Activated CD8-positive, alpha-beta memory T cell treated with anti-CD3 and anti-CD28 coated beads for 4 hours (primary cell): ENCODE measurements at places on chromosomes 2 and 18.

- DNase-seq: no peak
These were observed 49.7 kb downstream of the CD28 start for GRCh38 chr2:203756161-203756560.

DNA sequence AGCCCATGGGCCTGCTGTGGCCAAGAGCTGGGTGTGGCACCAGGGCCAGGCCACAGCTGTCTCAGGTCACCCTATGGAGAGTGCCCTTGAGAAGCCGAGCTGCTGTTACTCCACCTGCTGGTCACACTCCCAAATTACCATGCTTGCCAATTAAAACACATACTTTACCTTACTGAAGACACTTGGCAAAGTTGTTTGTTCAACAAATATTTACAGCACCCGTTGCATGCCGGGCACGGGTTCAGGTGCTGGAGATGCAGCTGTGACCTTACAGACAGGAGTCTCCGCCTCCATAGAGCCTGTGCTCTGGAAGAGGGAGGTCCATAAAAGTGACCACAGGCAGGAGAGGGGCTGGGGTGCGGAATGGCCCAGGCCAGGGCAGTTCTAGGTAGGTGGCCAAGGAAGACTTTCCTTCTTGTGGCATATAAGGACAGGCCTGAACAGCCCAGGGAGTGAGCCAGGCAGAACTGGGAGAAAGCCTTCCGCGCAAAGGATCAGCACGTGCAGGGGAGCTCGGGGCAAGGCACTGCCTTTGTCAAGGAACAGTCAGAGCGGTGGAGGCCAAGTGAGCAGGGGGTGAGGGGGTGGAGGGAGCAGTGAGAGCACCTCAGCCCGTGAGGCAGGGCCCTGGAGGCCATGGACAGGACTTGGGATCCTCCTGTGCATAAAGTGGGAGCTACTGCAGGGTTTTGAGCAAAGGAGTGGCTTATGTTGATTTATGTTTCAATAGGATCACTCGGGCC, 23.6 kb upstream of the RBM44 start:
- no peak for DNase-seq

DNA sequence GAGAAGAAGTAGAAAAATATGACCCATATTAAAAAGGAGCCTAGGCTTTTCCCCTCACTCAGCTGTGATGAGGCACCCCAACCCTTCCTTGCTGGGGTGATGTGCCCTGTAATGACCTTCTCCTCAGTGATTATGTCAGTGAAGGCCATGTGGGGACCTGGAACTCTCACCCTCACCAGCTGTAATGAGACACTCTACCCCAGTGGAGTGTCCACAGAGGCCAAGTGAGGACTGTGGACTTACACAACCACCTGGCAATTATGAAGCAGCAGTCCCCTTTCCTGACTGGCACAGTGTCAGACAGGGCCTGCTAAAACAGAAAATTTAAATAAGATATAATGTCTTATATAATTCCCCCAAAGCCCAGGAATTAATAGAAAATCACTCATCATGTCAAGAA, 54.2 kb downstream of the SEMA4F start:
- no peak for DNase-seq

- DNase-seq: no peak
These were observed 185.9 kb upstream of the CCDC150 start for GRCh38 chr2:196453613-196454047.

DNA sequence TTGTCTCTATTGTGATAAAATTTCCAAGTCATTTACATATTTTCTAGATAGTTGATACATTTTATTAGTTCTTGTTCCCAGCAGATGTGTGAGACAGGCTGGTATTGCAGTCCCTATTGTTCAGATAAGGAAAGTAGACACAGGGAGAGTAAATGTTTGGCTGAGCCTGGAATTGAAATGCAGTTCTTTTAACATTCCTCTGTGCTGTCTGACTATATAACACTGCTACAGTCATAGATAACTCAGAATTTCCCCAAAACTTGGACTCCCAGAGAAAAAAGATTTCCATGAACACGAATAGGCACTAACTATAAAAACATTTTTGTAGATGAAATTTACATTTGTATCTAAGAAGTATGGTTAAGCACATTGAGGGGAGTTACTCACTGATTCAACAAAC, 71.4 kb downstream of the PLCL1 start:
- DNase-seq: no peak

GRCh38 chr2:227411320-227411989, 23.7 kb upstream of the SCYGR1 start:
- DNase-seq: peak; percentile 43

DNA sequence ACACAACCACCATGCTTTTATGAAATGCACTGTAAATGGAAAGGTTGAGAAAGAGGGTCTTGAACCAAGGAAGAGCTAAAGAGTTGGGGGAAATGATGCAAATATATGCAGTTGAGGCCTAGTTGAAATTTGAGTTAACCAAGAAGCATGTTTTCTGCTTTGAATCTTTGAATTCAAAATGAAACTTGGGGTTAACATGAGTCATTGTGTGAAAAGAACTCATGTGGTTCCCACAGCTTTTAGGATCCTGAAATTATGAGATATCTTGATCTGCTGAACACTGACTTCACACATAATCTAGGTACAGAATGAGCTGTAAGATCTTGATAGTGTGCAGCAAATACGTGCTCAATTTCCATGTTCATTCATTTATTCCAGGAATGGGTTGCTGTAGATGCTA, 422.9 kb upstream of the TRIB2 start:
- DNase-seq: no peak

GRCh38 chr2:113124984-113125855, 2.2 kb upstream of the IL1RN start:
- no peak for DNase-seq

- no peak for DNase-seq
These were observed 226.6 kb downstream of the OSR1 start for GRCh38 chr2:19131871-19132270.

GRCh38 chr2:239326831-239327535, 73.8 kb downstream of the HDAC4 start:
- DNase-seq: peak; percentile 56

DNA sequence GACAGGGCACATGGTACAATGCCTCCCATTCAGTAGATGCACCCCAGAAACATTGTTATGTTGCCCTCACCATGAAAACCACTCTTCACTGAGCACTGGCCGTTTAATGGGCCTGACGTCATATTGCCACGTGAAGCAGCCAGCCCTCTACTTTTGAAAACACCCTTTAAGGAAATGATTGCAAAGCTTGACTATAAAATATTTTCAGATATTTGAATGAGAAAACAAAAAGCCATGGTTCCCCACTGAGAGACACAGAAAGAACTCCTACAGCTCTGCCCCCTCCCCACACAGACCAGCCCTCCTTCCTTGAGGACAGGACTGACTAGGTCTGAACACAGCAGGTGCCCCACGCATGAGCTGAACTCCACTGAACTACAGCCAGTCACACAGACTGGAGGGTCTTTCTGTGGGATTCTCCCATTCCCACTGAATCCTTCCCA, 349.1 kb downstream of the ANAPC1 start:
- no peak for DNase-seq

- no peak for DNase-seq
These were observed 232.5 kb upstream of the ZSWIM2 start for GRCh38 chr2:187081461-187081860.

- DNase-seq: no peak
These were observed 108.6 kb downstream of the AGPS start for GRCh38 chr2:177501186-177501585.

- DNase-seq: no peak
These were observed 423.5 kb upstream of the FANCL start for GRCh38 chr2:58664523-58665151.

- no peak for DNase-seq
These were observed 34.5 kb downstream of the DDX1 start for GRCh38 chr2:15626126-15626525.
